ENCODE measurements at places on chromosomes 5 and 9.
A peak's percentile ranks its signal among the peaks of the same experiment; 100 is the strongest.

- no peak for DNase-seq
Observed at GRCh38 chr5:95172659-95173058, 112.2 kb downstream of the MCTP1 start.

GRCh38 chr5:42719034-42719433 is 37.6 kb upstream of the CCDC152 start:
- DNase-seq = no peak

DNA sequence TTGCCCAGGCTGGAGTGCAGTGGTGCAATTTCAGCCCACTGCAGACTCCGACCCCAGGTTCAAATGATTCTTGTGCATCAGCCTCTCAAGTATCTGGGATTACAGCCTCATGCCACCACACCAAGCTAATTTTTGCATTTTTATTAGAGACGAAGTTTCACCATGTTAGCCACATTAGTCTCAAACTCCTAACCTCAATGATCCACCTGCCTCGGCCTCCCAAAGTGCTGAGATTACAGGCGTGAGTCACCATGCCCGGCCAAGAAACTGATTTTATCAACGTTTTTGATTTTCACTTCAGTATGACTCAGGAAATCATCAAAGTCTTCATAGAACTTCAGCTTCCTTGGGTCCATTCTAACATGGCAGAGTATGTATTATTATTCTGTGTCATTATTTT is 125.4 kb downstream of the GABRG2 start:
- no peak for DNase-seq

- DNase-seq = no peak
Observed at GRCh38 chr9:91199739-91200497, 161.8 kb downstream of the AUH start.

- DNase-seq = no peak
Observed at GRCh38 chr5:92574023-92574422, 1007.0 kb downstream of the NR2F1-AS1 start.

DNA sequence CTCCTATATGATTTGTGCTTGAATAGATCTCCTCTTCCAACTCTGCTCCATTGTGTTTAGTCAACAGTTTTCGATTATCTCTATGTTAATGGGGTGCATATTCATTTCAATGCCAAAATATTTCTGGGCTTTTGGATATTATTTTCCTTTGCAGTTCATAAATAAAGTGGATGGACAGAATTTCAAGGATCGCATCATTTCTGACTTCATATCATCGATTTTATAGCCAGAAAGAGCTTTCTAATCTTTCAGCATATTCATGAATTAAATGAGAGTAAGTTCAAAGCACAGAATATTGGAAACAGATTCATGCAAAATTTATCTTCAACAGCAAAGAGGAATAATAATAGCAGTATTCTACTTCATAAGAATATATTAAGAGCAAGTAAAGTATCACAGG is 60.0 kb upstream of the MINAR2 start:
- no peak for DNase-seq

GRCh38 chr5:51468196-51468595 is 84.9 kb downstream of the ISL1 start:
- no peak for DNase-seq

DNA sequence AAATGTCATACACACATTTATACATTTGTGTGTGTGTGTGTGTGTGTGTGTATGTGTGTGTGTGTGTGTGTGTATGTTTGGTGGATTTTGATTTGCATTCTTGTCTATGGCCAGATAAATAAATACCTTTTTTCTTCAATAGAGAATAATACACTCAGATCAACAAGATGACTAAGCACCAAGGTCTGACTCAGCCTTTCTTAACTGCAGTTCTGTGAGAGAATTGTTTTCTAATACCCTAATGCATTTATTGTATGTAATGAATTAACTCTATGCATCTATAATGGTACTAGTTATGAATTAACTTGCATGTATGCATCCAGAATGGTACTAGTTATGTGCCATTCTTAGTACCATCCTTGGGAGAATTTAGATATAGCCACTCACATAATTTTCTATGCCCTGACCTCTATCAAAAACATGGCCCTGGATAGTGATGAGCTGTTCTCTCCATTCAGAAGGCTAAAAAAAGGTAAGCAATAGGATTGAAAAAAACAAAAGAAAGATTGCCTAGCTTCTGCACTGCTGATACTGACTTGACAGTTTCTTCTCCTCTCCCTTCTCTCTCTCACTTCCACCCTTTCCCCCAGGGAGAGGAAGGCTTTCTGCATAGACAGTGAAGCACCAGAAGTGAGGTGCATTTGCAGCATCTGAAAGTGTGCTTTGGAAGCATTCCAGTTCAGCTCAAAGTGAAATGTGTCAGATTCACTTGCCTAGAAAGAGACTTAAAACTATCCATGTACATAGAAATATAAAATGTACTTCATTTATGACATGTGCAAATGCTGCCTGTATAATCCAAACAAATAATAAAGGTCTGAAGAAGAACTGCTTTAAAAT is 55.1 kb upstream of the CCDC112 start:
- no peak for DNase-seq

DNA sequence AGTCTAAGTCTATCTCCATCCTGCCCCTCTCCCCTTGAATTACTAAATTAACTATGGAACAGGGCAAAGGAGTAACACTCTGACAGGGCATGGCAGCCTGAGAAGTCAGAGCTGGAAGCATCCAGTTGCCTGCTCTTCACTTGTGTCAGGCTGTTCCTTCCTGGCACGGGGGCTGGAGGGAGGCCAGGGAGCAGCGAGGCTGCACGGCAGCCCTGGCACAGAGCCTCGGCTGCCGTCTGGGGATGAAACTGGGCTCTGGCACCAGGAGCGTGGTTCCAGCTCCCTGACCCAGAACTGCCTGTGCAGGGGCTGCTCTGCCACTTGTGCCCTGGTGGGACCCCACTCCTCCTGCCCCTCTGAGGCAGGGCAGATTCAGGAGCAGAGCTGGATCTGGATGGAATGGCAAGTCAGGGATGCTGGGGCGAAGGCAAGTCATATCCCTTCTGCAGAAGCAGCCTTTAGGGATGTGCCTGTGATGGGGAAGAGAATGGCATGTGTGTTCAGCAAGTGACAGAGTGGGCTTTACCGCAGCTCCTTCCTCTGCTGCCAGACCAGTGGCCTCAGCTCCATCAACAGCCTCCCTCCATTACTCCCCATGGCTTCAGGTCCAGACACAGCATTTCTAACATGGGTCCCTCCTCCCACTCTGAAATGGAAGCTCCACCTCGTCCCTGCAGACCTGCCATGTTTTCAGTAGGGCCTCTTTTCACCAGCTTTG is 42.2 kb upstream of the PDE8B start:
- peak; percentile 71 for DNase-seq

DNA sequence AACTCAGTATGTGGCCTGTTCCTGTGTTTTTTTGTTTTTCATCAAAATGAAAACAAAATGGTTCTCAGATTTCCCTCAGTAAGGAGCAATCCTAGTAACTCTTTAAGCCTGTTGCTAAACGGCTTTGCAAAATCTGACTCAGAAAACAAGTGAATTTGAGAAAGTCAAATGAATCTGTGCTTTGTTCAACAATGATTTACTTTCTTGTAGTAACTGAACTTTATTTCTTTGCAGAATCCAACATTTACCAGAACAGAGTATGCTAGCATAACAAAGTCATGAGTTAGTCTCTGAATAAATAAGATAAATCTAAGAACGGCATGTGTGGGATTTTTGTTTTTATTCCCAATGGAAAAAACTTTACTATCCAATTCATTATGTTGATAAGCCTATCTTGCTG is 93.8 kb downstream of the OXCT1 start:
- DNase-seq = no peak

DNA sequence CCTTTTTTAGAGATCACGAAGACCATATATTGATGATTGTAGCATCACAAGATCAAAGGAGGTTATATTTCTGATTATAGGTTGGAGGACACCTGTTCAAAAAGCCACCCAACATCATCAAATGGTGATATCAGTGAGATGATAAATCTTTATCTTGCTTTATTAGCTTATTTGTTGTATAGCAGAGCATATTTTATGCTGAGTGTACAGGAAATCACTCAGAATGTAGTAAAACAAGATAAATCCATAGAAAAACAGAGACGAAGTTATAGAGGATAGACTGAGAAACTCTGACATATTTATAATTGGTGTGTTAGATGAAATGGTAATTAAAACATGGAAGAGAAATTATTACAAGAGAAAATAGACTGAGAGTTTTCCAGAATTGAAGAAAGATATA is 69.8 kb upstream of the DMAC1 start:
- DNase-seq = no peak

GRCh38 chr9:127545196-127546124 is 66.6 kb upstream of the STXBP1 start:
- DNase-seq = peak; percentile 76

DNA sequence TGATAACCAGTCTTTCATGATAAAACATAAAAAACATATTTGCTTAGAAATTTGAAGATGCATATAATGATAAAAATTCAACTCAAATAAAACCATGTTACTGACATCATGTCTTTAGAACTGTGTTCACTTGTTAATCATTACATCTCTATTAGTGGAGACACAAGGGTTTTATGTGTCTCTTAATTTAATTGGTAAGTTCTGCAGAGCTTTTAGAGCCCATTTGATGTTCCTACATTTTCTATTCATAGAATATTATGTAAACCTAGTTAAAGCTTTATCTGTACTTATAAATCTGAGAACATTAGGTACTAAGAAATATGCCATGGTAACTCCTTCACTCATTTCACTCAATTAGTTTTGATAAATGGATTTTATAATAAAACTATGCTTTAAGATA is 285.4 kb downstream of the SLCO4C1 start:
- no peak for DNase-seq

DNA sequence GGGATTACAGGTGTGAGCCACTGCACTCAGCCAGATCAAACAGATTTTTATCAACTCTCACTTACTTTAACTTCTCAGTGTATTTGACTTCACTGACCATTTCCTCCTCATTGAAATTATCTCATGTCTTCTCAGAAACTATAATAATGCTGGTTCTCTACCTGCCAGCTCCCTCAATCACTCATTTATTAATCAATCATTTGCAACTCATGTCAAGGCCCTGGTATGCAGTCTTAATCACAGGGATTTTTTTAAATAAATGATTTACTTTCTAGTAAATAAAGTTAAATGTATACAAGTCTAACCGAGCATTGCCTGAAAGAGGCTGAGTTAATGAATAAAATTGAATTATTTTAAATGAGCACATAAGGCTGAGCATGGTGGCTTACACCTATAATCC is 63.3 kb downstream of the PLPP1 start:
- no peak for DNase-seq

- no peak for DNase-seq
Observed at GRCh38 chr9:31185831-31186230, 1198.6 kb upstream of the ACO1 start.

DNA sequence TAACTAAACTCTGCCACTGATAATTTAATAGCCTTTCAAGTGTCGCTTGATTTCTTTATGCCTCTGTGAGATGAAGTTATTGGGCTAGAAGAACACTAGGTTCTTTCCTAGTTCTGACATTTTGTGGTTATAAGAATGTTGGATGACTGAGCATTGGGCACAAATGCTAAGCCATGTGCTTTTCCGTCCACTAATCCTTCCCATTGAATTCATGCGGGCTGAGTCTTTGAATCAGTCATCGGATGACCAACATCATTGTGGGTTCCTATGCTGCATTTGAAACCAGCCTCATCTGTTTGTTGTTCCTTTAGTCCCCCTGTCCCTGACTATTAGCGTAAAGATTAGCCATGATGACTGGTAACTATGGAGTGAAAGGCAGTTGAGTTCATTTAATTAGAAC is 58.5 kb downstream of the ALDH1A1 start:
- DNase-seq = no peak

- no peak for DNase-seq
Observed at GRCh38 chr9:105911104-105911911, 217.0 kb downstream of the TMEM38B start.

- DNase-seq = no peak
Observed at GRCh38 chr9:86991077-86991476, 43.8 kb upstream of the GAS1 start.

GRCh38 chr5:56812110-56812509 is 3.2 kb upstream of the MAP3K1 start:
- DNase-seq = no peak

DNA sequence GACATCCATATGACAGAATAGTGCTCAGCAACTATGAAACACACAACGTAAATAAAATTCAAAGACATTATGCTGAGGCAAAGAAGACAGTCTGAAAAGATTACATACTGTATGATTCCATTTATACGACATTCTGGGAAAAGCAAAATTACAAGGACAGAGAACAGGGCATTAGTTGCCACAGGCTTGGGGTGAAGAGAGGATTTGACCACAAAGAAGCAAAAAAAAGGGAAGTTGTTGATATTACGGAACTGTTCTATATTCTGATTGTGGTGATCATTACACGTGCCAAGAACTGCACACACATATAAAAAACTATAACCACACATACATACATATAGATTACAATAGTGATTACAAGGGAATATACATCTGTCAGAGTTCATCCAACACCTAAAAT is 24.1 kb downstream of the CDK5RAP2 start:
- DNase-seq = no peak

GRCh38 chr9:20636888-20637440 is 14.7 kb upstream of the MLLT3 start:
- DNase-seq = no peak

DNA sequence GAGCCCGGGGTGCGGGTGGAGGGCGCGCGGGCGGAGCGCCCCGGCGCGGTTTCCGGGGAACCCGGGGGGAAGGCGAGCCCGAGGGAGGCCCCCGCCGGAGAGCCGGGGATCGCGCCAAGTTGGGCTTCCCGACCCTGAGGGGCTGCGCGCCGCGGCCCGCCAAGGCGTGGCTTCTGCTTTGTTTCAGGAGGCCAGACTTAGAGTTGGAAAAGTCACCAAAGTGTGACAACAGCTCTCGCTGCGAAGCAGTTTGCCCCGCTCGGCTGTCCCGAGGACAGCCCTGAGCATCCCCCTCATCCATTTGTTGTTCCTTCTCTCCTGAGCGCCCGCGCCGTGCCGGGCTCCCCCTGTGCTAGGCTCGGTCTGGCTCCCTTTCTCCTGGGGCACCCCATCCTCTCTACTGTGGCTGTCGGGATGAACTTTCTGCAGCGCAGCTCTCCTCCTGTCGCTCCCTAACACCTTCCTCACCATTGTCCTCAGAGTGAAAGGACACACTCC is 410 bp downstream of the GLIPR2 start:
- DNase-seq = no peak

- no peak for DNase-seq
Observed at GRCh38 chr5:174082286-174082685, 36.8 kb downstream of the NSG2 start.

DNA sequence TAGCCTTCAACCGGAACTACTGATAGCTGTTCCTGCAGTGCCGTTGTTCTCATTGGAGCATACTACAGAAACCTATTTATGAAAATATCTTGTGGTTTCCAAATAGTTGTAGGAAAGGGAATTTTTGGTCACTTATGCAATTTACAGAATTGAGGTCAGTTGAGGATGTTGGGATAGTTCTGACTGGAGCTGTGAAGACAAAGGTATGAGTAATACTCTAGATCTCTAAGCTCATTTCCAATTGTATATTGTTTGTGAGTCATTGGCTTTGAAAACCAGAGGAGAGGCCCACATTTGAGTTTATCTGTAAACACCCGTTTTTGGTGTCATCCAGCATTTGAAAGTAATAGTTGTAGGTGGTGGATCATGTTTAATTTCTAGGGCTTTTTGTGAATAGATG is 561.3 kb upstream of the WWC1 start:
- no peak for DNase-seq
